SIG-M5 (cell line): ENCODE measurements at places on chromosomes 13 and 19.

DNA sequence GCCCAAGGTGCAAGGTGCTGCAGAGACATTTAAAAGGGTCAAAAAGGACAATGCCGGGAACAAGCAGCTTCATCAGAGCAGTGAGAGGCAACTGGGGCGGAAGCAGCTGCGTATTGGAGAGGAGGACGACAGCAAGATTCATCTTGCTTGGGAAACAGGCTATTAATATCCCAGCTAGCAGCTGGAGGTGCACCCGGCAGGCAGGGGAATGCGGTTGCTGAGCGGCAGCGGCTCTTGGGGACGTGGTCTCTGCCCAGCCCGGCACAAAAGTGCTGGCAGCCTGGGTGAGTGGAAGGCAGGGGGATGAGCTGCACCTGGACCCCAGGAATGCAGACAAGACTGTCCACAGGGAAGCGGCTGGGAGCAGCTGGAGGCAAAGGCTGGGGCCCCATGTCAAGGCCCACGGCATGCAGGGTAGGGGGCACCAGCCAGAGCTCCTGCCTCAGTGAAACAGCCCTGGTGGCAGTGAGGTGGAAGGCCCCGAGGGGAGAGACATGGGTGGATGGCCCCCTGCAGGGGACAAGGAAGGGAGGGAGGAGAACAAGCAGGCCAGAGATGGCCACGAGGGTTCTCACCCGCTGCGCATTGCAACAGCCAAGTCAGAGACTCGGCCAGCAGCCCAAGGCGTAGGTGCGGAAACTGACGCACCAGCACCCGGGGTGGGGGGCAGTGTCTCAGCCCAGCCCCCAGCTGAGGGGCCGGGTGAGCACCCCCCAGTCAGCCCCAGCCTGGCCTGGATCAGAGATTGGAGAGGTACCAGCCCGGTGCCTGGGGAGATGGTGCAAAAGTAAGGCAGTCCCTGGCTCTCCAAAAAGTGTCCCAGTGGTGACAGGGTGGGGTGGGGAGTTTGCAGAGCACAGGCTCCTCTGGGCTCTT lies 34.4 kb downstream of the PEPD start:
- no peak for DNase-seq

- no peak for DNase-seq
Measured at GRCh38 chr19:38917516-38917915, 5.5 kb upstream of the CCER2 start.

- DNase-seq = no peak
Measured at GRCh38 chr19:49340865-49341718, 5.9 kb downstream of the CD37 start.

- DNase-seq = no peak
Measured at GRCh38 chr19:16228637-16229321, 31.1 kb downstream of the AP1M1 start.
